ENCODE measurements at places on chromosomes 2 and 18. TPM values are rescaled to one million over a fixed set of nuclear protein-coding genes. Genes with fewer than 3 reads are reported as not detected.

GRCh38 chr2:240237609-240238174 lies 97.2 kb upstream of the OTOS start:
- H3K27ac ChIP-seq, result no peak overlapping the region
- H3K36me3 ChIP-seq, result no peaks in the 10 kb centered on the region
- DNase-seq, result no peak
- H3K27me3 ChIP-seq, result no peaks in the 10 kb centered on the region
- H3K4me3 ChIP-seq, result no peak overlapping the region
- no peaks in the 10 kb centered on the region for H3K4me1 ChIP-seq

- no peak overlapping the region for H3K27ac ChIP-seq
- no peak for DNase-seq
- no peaks in the 10 kb centered on the region for H3K4me1 ChIP-seq
- H3K4me3 ChIP-seq, result no peak overlapping the region
Measured at GRCh38 chr2:133434959-133435668, 133.1 kb downstream of the NCKAP5 start.

The CASP8 gene
- 14.0 TPM for total RNA-seq

The ACMSD gene
- total RNA-seq, result not detected

DNA sequence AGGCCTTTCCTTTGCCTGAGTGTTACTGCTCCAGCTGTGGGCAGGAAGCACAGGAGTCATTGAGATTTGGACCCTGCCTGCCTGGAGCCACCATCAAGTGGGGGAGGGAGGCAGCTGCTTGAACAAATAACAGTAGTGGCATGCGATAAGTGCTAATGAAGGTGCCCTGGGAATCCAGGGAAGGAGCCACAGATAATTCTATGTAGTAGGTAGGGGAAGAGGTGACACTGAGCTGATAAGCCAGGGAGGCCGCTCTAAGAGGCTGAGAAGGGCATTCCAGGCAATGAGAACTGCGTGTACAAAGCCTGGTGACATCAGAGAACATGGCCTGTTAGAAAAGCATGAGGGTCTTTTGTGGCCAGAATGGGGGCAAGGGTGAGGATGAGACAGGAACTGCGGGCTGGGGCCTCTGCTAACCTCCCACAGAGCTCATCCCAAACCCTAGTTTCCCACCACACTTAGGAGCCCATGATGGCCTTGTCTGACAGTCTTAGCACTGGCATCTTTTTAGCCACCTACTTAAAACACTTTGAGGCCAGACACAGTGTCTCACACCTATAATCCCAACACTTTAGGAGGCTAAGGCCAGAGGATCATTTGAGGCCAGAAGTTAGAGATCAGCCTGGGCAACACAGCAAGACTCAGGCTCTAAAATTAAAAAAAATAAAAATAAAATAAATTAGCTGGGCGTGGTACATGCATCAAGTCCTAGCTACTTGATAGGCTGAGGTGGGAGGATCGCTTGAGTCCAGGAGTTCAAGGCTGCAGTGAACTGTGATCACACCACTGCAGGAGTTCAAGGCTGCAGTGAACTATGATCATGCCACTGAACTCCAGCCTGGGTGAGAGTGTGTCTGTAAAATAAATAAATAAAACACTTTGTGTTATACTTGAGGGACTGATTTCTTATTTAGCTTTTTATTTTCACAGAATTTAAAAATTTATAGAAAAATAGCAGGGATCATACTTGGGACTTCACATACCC lies 58.9 kb downstream of the TET3 start:
- no peak overlapping the region for H3K27ac ChIP-seq
- DNase-seq, result no peak
- H3K36me3 ChIP-seq, result no peaks in the 10 kb centered on the region
- no peaks in the 10 kb centered on the region for H3K27me3 ChIP-seq

DNA sequence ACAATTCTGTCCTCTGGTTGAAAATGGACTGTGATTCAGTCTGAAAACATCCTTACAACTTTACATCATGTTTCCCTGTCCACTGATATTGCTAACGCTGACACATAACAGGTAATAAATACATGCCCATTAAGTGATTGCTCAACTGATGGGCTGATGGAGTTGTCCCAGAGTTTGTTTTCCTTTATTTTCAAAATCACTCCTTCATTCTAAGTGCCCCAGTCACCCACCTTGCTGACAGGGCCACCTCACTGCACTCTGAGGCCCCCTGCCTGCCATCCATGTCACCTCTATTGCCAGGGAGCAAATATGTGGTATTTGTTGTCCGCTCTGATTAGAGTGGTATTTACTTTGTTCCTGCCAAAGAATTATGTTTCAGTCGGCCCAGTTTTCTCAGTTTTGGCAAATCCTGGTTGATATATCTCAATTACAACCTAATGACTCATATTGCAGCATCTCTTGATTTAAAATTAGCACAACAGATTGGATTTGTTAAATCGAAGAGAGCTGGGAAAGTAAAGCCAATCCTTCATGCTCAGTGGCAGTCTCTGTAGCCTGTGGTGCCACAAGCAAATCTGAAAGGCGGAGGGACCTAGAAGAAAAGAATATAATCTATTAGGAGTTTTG lies 105.1 kb downstream of the RDH14 start:
- H3K4me3 ChIP-seq, result no peak overlapping the region
- no peaks in the 10 kb centered on the region for H3K36me3 ChIP-seq
- H3K27me3 ChIP-seq, result no peaks in the 10 kb centered on the region
- H3K27ac ChIP-seq, result peak overlapping the region; percentile 68

GRCh38 chr18:8081267-8081666 lies 514.2 kb downstream of the PTPRM start:
- H3K36me3 ChIP-seq, result no peaks in the 10 kb centered on the region
- no peaks in the 10 kb centered on the region for H3K4me1 ChIP-seq
- no peak overlapping the region for H3K27ac ChIP-seq

DNA sequence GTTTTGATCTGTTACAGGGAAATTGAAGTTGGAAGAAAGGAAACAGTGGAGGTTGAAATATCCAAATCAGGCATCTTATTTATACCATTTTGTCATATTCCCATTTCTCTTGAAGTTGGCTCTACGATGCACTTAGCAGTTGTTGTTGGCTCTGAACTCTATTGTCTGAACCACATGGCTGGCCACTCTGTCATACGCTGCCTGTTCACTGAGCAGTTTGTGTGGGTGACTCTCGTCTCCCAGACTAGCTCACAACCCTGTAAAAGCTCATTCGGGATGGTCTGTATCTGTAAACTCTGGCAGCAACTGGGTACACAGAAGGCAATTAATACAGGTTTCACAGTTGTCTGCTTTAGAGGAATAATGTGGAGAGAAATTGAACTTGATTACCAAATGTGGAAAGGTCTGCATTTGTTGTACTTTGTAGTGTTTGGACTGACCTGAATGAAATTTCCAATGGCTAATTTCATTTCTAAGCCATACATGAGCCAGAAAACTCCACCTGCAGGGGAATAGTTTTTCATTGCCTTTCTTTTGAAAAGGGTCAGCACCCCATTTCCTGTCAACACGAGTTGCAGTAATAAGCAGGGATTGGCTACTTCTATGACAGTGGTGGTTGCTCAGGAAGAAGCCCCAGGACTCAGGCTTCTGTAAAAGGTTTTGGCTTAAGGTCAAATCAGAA lies 378.2 kb downstream of the OSR1 start:
- H3K27ac ChIP-seq, result no peak overlapping the region
- DNase-seq, result no peak
- H3K4me3 ChIP-seq, result no peak overlapping the region
- H3K36me3 ChIP-seq, result no peaks in the 10 kb centered on the region
- H3K27me3 ChIP-seq, result no peaks in the 10 kb centered on the region
- peaks cover 4% of the 10 kb centered on the region for H3K4me1 ChIP-seq

GRCh38 chr2:88838165-88838635 lies 146.7 kb downstream of the RPIA start:
- H3K4me1 ChIP-seq, result no peaks in the 10 kb centered on the region
- H3K36me3 ChIP-seq, result no peaks in the 10 kb centered on the region
- H3K27me3 ChIP-seq, result no peaks in the 10 kb centered on the region
- H3K4me3 ChIP-seq, result no peak overlapping the region
- no peak for DNase-seq
- H3K27ac ChIP-seq, result no peak overlapping the region

DNA sequence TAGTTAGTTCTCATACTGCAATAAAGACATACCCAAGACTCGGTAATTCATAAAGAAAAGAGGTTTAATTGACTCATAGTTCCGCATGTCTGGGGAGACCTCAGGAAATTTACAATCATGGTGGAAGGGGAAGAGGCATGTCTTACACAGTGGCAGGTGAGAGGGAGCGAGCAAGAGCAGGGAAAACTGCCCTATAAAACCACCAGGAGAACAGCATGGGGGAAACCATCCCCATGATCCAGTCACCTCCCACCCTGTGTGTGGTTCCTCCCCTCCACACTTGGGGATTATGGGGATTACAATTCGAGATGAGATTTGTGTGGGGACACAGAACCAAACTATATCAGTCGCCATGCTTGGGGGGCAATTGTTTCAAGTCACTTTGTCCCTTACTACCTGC lies 1.1 kb upstream of the SSB start:
- no peaks in the 10 kb centered on the region for H3K4me1 ChIP-seq
- H3K4me3 ChIP-seq, result no peak overlapping the region
- no peak for DNase-seq
- no peak overlapping the region for H3K27ac ChIP-seq
- no peaks in the 10 kb centered on the region for H3K36me3 ChIP-seq

The TEX44 gene
- total RNA-seq, result not detected

GRCh38 chr2:61262699-61263098 lies 100.7 kb downstream of the C2orf74 start:
- no peak for DNase-seq
- no peaks in the 10 kb centered on the region for H3K4me1 ChIP-seq
- H3K36me3 ChIP-seq, result no peaks in the 10 kb centered on the region
- H3K4me3 ChIP-seq, result no peak overlapping the region

- H3K4me1 ChIP-seq, result no peaks in the 10 kb centered on the region
- no peak overlapping the region for H3K4me3 ChIP-seq
- no peaks in the 10 kb centered on the region for H3K36me3 ChIP-seq
- DNase-seq, result no peak
- no peaks in the 10 kb centered on the region for H3K27me3 ChIP-seq
- H3K27ac ChIP-seq, result no peak overlapping the region
Measured at GRCh38 chr2:134703426-134703825, 15.4 kb downstream of the TMEM163 start.

The RGPD8 gene
- total RNA-seq, result 27.9 TPM

- no peaks in the 10 kb centered on the region for H3K36me3 ChIP-seq
- no peak within 1 kb of the TSS for H3K27ac ChIP-seq
- H3K4me1 ChIP-seq, result no peaks in the 10 kb centered on the region
- H3K4me3 ChIP-seq, result no peak within 1 kb of the TSS
- DNase-seq, result no peak
Measured at GRCh38 chr18:72867746-72868584, at the start of gene NETO1. NETO1 (minus strand) TSS chr18:72867987; CDS start chr18:72867291, 696 bp downstream.

The UGT1A5 gene
- not detected for total RNA-seq

DNA sequence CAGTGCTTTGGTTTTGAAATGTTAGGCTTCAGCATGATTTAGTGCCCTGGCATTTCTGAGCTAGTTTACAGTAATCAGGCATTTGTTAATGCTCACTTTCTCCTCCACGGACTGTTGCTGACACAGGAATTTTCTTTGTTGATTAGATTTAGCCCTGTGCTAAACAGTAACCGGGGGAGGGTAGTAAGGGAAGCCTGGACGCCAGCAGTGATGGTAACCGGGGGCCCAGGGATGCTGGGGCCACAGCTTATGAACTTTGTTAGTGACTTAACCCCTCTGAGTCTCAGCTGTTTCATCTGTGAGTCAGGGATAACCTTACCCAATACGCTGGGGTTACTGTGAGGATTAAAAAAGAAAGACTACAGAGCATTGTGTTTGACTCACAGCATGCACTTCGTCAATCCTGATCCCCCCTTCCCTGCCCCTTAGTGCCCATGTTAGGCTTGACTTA lies 33.5 kb downstream of the KLHL29 start:
- no peak for DNase-seq
- no peaks in the 10 kb centered on the region for H3K36me3 ChIP-seq
- H3K4me3 ChIP-seq, result no peak overlapping the region
- no peaks in the 10 kb centered on the region for H3K4me1 ChIP-seq
- no peaks in the 10 kb centered on the region for H3K27me3 ChIP-seq

DNA sequence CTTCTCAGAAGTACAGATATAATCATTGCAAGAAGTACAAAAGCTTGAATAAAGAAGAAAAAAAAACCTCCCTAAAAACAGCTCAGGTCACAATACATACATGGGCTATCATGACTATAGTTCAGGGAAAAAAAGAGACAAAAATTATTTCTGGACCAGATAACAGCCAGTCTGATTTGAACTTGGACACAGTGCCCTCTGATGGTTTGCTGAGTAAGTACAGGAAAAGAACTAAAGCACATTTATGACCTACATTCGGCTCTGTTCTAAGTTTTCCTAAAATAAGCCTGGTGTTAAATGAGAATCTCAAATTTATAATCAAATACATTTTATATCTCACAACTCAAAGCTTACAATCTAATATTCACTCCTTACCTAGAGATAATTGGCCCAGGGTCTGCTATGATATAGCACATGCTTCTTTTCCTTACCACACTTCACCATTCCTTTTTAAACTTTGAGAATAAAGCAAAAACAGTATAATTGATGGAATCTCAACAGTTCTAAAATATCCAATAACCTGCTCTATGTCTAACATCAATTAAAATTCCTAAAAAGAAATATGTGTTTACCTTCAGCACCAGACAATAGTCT lies 81.1 kb downstream of the RAPH1 start:
- no peaks in the 10 kb centered on the region for H3K36me3 ChIP-seq
- H3K27ac ChIP-seq, result no peak overlapping the region
- H3K4me3 ChIP-seq, result no peak overlapping the region
- DNase-seq, result no peak

The CDK5R2 gene
- not detected for total RNA-seq

The KLHL41 gene
- 3.5 TPM for total RNA-seq

DNA sequence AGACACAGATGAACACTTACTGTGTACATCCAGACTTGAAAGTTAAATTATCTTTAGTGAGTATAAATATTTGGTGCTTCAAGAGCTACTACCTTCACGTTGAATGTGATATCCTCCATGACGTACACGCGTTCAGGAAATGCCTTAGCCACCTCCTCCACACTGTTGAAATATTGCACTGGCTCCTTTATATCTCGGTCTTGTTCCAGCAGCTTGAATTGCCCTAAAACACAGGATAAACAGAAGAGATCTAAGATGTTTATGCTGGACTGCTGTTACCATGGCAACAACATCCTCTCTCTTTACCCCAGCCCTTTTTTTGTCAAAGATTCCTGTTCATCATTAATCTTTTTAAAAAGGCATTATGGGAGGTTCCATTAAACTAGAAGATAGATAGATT lies 120.3 kb downstream of the MEP1B start:
- H3K27ac ChIP-seq, result peak overlapping the region; percentile 75
- H3K4me3 ChIP-seq, result no peak overlapping the region
- H3K27me3 ChIP-seq, result no peaks in the 10 kb centered on the region

Data from uterus (tissue), 4 donors.